ENCODE measurements at places on chromosomes 5 and 9.
A peak's percentile ranks its signal among the peaks of the same experiment; 100 is the strongest.

- no peak for DNase-seq
Measured at GRCh38 chr9:133427658-133428348, 5.6 kb downstream of the ADAMTS13 start.

- no peak for DNase-seq
Measured at GRCh38 chr5:61450493-61451279, 118.6 kb downstream of the ZSWIM6 start.

GRCh38 chr5:37738057-37738691, 101.7 kb downstream of the GDNF start:
- peak; percentile 75 for DNase-seq

GRCh38 chr9:82202808-82203207, 214.2 kb downstream of the SPATA31D1 start:
- DNase-seq = no peak

DNA sequence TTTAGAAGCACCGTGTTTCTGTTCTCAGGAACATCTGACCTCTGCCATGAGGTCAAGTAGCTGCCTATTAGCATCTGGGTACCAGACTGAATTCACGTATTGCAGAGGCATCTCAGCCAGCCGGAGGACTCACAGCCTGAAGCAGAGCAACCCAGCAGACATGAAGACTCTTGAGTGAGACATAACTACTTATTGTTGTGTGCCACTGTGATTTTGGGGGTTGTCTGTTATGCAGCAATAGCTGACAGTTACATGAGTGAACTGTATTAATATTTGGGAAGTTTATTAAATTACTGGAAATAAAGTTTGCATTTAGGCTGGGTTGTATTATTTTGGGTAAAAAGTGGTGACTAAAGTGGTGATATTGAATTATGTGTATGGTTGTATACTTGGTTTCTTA, 1.3 kb upstream of the ACOT12 start:
- DNase-seq = no peak

- DNase-seq = no peak
Measured at GRCh38 chr5:36655161-36655560, 48.8 kb downstream of the SLC1A3 start.

DNA sequence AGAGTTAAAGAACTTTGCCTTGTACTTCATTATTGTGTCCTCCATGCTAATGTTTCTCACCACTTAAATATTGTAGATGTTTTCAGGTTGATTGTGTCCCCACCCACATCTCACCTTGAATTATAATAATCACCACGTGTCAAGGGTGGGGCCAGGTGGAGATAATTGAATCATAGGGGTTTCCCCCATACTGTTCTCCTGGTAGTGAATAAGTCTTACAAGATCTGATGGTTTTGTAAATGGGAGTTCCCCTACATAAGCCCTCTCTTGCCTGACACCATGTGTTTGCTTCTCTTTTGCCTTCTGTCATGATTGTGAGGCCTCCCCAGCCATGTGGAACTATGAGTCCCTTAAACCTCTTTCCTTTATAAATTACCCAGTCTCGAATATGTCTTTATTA, 248.3 kb downstream of the FBXL7 start:
- no peak for DNase-seq

DNA sequence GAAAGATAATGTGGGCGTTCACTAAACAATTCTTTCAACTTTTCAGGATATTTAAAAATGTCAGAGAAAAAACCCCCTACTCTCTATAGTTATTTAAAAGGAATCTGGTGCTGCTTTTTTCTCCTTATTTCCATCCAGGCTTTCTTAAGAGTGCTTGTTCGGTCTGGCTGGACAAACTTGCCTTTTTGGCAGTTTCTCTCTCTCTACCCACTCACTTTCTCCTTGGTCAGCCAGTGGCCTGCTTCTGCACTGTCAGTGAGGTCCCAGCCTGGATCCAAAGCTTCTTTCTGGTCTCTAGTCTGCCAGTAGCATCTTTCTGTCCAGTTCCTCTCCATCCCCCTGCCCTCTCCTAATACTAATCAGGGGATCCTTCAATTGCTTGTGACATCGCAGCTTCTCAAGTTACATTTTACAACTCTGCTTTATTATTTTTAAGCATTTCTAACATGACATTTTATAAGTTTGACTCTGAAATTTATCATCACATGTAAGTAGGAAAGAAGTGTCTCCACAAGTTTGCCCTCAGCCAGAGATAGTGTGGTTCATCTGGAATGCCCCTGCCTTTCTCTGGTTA, 50.4 kb downstream of the PIK3R1 start:
- DNase-seq = no peak

DNA sequence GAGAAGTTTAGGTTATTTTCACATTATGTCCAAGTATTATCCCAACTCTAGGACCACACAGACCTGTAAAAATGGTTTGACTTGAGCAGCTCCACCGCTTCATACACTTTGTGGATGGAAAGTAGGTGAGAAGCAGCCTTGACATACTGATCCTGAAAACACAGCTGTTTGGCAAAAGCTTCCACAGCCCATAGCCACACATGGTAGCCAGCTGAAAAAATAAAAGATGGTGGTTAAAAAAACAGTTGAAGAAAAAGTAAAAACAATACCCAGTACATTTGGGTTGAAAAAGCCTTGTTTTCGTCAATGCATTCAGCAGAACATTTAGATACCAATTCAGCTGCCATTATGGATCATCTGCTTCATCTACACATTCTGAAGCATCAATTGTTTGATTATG, 36.7 kb downstream of the GEMIN5 start:
- DNase-seq = no peak

- no peak for DNase-seq
Measured at GRCh38 chr5:74206579-74207550, 433.7 kb downstream of the ENC1 start.

DNA sequence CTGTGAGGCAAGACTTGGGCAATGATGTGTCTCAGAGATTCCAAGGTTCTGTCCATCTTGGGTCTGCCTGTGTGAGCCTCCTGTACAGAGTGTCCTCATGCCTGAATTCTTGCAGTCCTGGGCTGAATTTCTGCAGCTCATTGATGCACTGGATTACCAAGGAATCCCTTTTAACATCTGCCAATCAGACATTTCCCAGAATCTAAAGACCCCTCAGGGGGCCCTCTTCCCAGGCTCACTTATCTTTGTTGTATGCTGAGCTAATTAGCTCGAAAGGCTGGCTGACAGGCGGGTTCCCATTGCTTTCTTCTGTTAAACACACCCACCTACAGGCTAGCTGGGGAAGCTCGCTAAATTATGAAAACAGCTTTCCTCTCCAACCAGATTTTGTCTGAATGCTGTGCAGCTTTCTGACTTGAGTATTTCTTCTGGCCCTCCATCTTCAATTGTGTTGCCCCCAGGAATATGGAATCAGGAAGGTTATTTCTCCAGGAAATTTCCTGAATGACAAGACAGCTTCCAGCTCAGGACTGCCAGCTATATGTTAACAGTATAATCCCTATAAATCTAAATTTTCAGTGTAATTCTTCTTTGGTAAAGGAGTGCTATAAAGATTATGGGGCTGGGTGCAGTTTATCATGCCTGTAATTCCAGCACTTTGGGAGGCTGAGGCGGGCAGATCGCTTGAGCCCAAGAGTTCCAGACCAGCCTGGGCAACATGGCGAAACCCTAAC, at the start of gene LIX1:
TSS of gene LIX1 (minus strand) at position 91 of the 734 bp plus-strand sequence. CDS start at position 56, 35 bp downstream.
- DNase-seq = peak; percentile 78

GRCh38 chr5:31364881-31365636, 166.8 kb downstream of the DROSHA start:
- DNase-seq = no peak

DNA sequence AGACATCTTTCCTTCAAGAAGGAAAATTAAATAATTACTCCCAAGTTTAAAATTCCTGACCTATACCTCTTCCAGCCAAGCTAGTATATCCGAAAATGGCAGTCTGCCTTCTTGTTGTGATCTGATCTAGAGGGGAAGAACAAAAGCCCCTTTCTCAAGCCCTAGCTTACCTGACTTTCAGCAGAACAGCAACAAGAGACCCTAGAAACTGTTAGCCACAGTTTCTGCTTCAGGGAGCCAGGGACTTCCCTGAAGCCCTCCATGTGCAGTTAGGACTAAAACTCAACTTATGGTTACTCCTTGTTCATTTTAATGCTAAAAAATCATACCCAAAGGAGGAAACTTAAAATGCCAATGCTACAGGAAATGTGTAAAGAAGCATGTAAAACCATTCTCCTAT, 366.7 kb upstream of the CTNND2 start:
- no peak for DNase-seq

GRCh38 chr9:26163931-26164330, 485.7 kb upstream of the TUSC1 start:
- DNase-seq = no peak

- no peak for DNase-seq
Measured at GRCh38 chr5:53464722-53465121, 15.7 kb upstream of the FST start.

- DNase-seq = no peak
Measured at GRCh38 chr5:83393504-83393866, 78.1 kb upstream of the VCAN start.

DNA sequence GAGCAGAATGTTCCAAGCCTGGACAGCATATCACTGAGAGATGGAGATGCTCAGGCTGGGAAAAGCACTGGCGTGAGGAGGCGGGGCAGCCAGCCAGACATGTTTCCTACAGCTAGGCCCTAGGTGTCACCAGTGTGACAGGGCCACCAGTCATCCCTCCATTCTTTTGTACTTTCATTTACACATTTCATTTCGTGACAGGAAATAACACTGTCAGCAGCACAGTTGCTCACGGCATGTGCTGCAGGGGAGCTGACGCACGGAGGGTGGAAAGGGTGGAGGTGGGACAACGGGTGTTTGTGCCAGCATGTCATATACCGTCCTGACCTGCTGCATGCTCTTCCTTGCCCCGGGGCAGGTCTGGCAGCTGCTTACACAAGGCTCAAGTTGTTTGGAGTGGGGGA, 14.8 kb upstream of the CEMIP2 start:
- DNase-seq = peak; percentile 94

GRCh38 chr5:16791036-16791705, 144.9 kb downstream of the MYO10 start:
- peak; percentile 73 for DNase-seq

- no peak for DNase-seq
Measured at GRCh38 chr5:25005431-25005830, 360.7 kb upstream of the CDH10 start.

DNA sequence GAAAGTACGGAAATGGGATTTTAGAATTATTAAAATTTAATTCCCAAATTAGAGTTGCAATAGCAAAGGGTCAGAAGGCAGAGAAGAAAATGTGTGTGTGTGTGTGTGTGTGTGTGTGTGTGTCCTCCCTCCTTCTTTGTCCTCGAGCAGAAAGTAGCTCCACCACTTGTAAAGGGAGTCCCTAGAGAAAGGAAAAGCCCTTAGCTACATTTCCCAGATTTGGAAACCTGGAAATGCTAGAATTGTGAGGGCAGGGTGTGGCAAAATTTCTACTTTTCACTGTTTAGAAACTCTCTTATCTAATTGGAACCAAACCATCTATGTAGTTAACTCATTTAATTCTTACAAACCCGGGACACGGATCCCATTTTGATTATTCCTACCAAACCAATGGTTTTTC, 33.2 kb upstream of the LIFR start:
- no peak for DNase-seq

- DNase-seq = no peak
Measured at GRCh38 chr9:85157772-85158171, 488.2 kb downstream of the NTRK2 start.

GRCh38 chr5:131193106-131193505, 22.4 kb downstream of the LYRM7 start:
- DNase-seq = no peak

DNA sequence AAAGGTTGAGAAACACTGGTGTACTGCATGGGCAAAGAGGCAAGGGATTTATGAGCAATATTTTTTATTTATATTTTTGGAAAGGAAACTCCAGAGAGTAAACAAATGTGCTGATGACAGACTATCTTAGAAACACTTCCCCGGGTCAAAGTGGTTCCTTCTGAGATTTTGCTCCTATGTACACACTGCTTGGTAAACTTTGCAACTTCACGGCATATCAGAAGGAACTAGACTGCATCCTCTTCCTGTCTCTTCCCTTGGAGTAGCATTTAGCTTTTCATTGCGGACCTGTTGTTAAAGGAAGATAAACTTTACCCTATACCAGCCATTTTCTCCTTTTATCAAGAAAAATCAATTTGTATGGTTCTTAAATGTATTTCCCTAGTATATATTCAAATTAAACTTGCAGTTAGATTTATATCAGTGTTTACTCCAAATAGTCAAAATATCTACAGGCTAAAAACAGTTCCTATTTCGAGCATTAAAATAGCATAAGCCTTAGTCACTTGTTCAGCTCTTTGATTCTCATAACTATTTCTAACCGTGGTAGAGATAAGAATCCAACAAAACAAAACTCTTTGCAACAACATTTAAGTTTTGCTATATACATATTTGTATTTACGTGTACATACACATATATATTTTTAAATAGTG, 48.0 kb upstream of the LRRC19 start:
- DNase-seq = no peak

DNA sequence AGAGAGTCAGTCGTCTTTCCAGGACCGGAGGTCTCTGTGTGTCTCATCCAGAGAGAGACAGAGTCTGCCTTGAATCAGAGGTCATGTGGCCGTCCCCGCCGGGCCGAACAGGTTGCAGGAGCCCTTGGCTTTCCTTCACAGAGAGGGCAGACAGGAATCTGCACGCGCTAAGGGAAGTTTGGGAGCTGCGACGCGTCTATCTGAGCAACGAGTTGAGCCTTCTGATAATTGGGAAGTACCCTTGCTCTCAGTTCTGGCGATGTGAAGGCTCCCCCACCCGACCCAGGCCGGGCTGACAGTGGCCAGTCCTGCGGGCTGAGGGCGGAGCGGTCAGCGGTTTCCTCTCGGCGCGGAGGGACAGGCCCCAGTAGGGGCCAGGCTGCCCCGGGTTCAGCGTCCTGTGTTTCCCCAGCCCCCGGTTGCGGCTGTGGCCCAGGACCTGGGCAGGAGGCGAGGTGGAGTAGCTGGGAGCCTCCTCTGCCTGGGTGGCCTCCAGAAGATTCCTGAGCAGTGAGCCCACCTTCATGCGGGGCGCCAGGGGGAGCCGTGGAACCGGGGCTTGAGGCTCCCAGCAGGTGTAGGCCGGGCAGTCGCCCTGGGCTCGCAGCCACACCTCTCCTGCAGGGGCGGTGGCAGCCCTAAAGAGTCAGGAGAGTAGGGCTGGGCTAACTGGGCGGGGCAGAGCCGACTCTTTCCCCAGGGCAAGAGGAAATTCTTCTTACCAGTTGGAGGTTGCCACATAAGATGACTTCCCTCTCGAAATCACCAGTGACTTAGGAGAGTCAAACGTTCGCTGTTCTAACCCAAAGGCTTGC, 13.9 kb downstream of the NR2F1 start:
- peak; percentile 53 for DNase-seq

DNA sequence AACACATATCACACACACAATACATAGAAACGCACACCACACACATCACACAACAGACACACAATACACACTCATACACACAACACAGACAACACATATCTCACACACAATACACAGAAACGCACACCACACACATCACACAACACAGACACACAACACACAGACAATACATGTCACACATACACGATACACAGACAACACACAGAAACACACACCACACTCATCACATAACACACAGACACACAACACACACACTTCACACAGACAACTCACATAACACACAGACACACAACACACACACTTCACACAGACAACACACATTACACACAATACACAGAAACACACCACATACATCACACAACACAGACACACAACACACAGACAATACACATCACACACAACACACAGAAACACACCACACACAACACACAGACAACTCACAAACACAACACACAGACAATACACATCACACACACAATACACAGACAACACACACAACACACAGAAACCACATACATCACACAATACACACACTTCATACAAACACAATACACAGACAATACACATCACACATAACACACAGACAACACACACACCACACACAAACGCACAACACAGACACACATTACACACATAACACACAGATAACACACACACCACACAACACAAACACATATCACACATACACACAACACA, 4.3 kb upstream of the CCDC187 start:
- DNase-seq = no peak
